ENCODE measurements at places on chromosomes 4 and X.
A peak's percentile ranks its signal among the peaks of the same experiment; 100 is the strongest.

DNA sequence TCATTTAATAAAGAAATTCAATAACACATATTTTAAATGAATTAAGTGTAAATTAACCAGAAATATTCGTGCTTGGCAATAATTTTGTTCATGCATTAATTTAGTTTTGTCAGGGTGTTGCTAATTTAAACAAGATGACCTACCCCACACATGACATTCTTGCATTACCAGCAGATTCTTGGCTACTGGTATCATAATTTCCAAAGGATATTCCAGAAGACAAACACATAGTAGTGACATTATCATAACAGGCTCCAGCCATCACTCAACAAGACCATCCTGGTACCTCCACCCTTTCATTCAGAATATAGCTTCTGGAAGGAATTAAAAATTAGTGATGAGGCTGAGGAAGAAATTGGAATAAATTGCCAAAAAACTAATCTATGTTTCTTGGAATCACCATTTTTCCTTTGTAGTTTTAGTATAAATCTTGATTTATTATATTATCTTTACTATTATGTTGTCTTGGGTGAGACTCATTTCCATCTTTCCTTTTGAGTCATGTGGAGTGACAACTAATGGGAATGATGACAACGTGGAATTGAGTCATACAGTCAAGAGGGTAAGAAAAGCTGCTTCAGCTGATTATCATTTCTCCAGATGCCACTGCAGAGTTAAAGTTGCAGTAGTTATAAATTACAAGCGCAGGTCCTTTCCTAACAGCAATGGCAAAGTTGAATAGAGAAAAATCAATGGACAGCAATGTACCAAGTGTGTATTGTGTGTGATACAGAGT lies 30.9 kb upstream of the HHIP start:
- DNase-seq: no peak

DNA sequence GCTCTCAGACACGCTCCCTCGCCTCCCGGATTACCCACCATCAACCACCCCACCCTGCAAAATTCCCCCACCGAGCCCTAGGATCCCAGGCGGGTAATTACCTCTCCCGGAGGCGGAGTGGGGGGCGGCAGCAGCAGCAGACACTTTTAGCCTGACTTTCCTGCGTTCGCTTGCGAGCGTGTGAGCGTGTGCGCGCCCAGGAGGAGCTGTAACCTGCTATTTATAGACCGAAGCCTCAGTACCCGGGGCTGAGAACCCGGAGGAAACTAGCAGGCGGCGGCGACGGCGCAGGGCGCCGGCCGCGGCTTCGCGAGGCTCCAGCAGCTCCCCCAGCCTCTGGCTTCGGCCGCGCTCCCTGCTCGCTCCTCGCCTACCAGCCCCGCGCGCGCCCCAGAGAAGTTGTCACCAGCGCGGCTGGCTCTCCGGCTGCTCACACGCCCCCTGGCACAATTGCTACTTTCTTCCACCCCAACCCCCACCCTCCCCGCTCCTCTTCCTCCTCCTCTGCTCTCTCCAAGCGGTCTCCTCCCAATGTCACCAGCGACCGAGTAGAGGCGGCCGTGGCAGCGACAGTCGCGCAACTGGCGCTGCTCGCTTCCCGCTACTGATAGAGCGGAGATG lies at the start of gene INPP4B:
INPP4B (minus strand) TSS at position 194 of the 621 bp plus-strand sequence.
- DNase-seq: peak; percentile 9

- DNase-seq: no peak
Measured at GRCh38 chr4:163568843-163569242, 74.4 kb downstream of the TMA16 start.

GRCh38 chr4:18007625-18008024 lies 13.9 kb downstream of the LCORL start:
- no peak for DNase-seq

DNA sequence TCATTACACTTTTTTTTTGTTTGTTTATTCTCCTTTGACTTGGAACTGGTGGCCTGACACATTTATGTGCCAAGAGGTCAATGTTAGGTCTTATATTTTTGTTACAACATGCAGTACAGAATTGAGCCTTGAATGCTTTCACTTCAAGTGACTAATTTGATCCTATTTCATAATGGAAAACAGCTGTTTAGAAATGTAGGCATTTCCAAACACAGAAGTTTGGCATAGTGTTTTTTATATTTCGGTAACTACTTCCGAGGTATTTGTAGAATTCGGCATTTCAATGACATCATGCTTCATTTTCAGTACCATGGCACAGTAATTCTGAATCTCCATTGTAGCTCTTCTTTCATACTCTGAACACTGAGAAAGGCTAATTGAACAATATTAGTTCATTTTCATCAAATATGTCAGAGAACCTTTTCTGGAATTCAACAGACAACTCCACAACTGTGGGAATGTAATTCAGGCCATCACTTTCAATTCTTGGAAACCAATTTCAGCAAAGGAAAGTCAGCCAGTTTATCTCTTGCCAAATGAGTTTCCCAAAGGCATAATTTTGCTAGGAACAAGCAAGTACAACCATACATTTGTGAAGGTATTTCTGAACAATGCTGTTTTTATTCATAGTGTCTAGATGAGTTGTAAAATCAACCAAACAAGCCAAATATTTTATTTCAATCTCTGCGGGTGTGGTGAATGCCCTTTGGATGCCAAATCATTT lies 11.4 kb downstream of the FAM120C start:
- no peak for DNase-seq

- no peak for DNase-seq
Measured at GRCh38 chrX:122591546-122591945, 592.5 kb upstream of the GRIA3 start.

GRCh38 chrX:69019073-69019890 lies 146.0 kb downstream of the PJA1 start:
- DNase-seq: no peak

DNA sequence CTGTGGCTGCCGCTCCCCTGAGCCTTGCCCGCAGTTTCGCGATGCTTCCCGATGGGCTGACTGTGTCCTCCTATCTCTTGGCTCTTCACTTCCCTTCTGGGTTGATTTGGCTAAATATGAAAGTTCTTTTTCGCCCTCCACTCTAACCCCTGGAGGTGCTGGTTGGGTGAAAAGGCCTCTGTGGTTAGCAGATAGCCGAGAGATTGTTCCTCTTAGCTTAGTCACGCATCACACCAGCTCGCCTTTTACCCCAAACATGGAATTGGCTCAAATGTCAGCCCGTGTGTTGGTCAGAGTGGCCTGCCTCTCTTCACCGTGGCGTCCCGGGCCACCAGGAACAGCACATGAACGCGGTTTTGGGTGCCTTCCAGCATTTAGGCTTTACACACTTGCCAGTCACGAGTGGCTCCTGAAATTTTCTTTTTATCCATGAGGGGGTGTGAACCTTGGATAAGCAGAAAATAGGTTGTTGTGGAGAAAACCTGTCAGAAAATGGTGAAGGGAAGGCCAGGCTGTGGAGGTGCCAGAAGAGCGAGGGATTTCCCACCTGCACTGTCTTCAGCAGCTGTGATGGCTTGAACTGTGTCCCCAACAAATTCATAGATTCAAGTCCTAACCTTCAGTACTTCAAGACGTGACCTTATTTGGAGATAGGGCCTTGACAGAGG lies 8.9 kb downstream of the CLCN4 start:
- DNase-seq: no peak

GRCh38 chrX:41604766-41605543 lies 83.8 kb upstream of the GPR34 start:
- no peak for DNase-seq

- no peak for DNase-seq
Measured at GRCh38 chr4:139461022-139461628, 7.2 kb downstream of the RAB33B start.

DNA sequence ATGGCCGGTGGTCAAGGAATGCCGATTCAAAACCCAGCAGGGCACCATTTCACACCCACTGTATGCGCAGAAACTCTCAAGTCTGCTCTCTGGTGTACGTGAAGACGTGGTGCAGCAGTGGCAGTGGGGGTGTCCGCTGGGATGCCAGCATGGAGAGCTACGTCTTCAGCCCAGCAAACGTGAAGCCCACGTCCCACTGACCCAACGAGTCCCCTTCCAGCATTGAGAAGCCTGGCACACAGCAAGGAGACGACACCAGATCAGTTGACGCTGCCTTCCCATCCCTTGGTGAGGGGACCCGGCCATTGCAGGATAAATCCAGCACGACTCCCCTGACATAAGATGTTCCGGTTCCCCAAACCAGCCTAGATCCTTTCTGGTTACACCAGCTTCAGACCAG lies 2.2 kb upstream of the PLXNB3 start:
- DNase-seq: no peak
